ENCODE measurements at places on chromosomes 2 and 18. TPM values are rescaled to one million over a fixed set of nuclear protein-coding genes. Genes with fewer than 3 reads are reported as not detected.

DNA sequence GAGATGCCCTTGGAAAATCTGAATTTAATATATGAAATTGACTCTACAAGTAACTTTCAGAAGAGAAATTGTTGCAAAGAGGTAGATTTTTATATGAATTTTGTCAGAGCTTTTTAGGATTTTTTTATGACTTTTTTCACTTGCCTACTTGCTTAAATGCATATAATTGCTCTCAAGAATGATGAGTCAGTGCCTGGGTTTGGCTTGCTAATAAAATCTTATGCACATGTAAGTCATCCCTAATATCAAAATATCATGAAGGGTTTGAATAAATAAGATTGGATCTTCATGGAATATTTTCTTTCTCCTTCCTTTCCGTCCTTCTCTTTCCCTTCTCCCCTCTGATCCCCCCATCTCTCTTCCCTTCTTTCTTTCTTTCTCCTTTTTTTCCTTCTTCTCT is 354.1 kb downstream of the TXNL1 start:
- DNase-seq, result no peak

DNA sequence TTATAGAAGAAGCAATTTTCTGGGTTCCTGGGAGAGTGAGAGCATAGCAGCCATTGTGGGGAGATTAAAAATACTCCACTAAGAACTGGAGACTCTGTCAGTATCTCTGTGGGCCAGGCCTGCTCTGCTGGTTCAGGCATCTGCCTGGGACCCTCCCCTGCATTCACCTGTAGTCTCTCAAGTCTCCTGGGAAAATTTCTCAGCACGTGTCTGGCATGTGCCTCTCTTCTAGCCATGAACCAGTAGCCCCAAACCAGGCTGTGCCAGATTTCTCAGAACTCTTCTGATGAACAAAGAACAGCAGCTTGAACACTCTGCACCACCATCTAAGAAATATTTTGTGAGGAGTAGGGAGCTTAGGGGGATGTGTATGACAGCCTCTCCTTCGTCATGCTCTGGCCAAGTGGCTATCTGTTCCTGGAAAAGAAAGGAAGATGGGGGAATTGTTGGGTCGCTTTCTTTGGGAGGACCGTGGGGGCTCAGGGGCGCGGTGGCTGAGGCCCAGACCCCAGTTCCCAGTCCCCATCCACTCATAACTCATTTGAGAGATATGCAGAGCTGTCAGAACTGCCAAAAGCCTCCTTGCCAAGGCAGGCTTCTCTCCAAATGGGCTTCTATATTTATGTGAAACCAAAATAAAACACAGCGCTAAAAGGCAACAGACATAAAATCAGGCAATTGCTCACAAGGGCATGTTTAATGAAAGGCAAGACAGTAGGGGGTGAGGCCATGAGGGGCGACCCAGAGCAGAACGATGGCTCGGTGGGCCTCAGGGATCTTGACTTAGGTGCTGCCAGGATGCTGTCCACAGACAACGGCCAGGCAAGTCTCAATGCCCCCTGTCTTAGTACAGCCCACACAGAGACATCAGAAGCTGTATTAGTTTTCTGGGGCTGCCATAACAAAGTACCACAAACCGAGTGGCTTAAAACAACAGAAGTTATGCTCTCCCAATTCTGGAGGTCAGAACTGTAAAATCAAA is 114.7 kb upstream of the TNP1 start:
- no peak for DNase-seq

- peak; percentile 74 for DNase-seq
These were observed 84.7 kb upstream of the NEDD4L start for GRCh38 chr18:57959278-57959677.

- no peak for DNase-seq
These were observed 55.9 kb downstream of the FAM178B start for GRCh38 chr2:96930351-96931010.

MC2R gene
- total RNA-seq, result not detected

GRCh38 chr18:69948256-69948655 is 583 bp upstream of the CD226 start:
- no peak for DNase-seq

DNA sequence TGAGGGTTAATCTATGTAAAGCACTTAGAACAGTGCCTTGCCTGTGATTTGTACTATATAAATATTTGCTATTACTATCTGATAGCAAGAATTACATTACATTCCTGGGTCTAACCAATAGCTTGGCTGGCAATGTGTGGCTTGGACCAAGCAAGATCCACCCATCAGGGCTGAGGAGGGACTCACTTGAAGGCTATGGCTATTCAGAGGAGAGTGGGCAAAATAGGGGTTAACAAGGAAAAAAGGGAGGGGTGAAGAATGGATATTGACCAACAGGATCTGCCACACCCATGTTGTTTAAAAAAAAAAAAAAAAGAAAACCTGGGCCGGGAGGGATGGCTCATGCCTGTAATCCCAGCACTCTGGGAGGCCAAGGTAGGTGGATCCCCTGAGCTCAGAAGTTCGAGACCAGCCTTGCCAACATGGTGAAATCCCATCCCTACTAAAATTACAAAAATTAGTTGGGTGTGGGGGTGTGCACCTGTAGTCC is 20.0 kb upstream of the TMBIM1 start:
- DNase-seq, result no peak

UGT1A6 gene
- 3.2 TPM for total RNA-seq

DAW1 gene
- total RNA-seq, result not detected

DNA sequence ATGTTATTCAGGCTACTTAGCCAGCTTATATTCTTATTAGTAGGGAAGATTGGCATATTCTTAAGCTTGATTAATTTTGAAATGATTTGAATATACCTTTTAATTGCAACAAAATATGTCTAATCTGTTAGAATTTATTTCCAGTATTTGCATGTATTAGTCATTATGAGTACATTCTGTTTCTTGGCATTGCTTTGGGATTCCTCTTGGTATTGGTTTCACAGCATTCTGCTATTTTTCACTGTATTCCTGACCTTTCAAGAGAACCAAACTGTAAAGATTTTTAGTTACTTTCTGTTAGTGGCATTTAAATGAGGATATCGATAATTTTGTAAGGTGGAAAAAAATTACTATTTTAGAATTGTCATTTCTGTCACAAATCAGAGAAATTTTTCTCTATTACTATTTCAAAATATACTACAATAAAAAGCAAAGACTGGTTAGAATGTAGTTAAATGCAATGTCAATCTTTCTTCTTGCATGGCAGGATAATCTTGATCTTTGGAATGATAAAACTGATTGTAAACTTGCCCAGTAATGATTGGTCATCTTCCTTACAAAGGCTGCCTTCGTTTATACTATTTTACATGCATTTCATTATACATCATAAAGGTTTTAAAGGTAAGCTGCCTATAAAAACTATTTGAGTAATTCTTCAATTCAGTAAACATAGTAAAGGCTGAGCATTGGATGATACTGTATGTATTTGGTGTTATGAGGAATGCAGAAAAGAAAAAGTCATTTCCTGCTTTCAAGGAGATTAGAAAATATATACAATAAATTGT is 86.1 kb downstream of the SLC4A10 start:
- DNase-seq, result no peak

EPB41L3 gene
- total RNA-seq, result 68.9 TPM

DNA sequence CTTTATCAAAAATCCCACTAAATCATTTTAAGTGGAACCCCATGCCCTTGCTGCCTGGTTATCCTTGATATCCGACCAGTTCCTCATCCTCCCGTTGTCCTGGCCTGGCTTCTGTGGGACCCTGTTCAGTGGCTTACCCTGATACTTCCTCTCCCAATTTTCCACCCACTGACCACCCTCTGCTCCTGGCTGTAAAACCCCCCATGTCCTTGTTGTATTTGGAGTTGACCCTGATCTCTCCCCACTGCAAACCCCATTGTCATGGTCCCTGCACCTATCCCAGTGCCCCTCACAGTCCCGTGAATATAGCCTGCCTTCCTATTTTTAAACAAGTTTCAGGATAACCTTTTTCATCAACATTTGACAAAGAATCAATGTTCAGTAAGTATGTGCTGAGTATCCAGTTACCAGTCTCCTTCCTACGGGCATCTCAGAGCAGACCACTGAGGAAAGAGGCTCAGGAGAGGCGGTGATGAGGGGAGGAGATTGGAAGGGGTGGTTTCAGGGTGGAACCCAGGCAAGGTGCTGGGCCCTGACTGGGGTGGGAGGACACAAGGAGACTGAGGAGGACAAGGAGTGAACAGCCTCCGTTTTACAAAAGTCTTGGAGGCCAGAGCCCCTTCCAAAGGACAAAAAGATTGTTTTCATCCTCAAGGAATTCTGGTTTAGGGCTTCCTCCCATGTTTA is 131.8 kb downstream of the PXDN start:
- peak; percentile 17 for DNase-seq

DNA sequence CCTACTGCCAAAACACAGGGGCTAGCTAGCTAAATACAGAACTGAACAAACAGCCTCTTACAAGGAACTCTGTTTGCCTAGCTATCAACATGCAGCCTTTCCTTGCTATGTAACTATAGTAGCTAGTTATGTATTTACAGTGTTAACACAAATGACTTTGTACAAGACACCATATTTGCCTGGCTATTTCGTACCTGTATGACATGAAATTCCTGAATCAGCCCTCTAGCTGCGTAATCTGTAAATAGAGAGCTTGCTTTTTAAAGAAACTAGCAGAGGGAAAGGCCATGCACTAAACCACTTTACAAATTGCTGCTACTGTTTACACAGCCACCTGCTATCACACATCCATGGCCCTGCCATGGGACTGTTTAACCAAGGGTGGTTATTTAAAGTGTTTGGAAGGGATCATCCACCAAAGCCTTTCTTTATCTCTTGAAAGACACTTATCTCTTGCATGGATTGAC is 248.7 kb downstream of the TFCP2L1 start:
- DNase-seq, result no peak

- DNase-seq, result no peak
These were observed 7.4 kb downstream of the KLHL30 start for GRCh38 chr2:238145851-238146250.

DNA sequence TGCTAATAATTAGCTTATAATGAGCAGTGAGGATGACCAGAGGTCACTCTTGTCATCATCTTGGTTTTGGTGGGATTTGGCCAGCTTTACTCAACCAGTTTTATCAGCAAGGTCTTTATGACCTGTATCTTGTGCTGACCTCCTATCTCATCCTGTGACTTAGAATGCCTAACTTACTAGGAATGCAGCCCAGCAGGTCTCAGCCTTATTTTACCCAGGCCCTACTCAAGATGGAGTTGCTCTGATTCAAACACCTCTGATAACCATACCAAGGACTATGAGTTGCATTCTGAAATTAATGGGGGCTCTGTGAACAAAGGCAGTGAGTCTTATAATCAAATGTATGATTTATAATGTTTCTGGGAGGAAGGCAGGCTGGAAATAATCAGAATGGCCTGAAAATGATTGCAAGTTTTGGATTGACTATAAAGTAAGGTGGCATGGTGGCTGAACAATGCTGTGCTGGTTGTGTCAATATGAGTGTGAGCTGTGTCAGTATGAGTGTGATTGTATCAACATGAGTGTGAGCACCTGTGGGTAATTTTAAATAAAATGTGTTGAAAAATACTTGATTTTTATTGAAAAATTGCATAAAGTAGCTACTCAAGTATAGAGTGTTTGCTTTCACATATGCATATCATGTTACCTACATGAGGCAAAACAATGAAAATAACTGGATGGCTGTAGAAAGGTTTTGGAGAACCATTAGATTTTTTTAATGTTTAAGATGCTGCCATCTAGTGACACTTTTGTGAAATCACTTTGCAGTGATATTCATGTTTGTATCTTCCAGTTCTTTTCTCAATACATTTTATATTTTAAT is 103.0 kb downstream of the KYNU start:
- no peak for DNase-seq

MOGAT1 gene
- total RNA-seq, result 2.2 TPM

CHRND gene
- not detected for total RNA-seq

DNA sequence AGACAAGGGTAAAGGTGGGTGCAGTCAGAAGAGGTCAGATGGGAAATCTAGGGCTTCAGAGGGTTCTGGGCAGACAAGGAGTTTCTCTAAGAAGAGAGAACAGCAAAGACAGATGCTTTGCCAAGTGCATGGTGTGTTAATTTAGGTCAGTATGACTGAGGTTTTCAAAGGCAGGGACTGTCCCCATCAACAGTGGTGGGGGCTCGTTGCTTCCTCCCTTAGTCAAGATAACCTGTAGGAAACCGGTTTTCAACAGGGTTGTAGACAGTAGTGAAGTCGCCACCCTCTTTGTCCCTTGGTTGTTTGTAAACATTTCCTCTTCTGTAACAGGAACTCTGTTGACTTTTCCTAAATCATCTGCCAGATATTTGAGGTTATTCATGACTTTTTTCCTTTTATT is 11.6 kb downstream of the RAB12 start:
- DNase-seq, result no peak

GRCh38 chr2:151336863-151337371 is 20.5 kb upstream of the TNFAIP6 start:
- no peak for DNase-seq

- DNase-seq, result no peak
These were observed 103.6 kb upstream of the AGAP1 start for GRCh38 chr2:235390108-235390815.

DNA sequence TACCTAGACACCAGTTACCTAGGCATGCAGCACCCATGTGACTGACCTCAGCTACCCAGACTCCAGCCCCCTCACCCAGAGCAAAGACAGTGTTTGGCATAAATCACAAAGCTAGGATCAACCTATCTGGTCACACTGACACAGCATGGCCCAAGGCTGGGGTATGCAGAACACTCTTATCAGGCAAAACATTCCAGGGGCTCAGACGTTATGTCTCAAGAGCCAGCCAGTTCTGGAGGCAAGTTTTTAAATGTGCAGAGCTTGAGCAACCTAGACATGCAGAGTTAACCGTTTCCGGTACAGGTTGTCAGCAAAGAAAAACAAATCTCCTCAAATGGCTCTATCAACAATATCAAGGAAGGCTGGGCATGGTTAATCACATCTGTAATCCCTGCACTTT is 92.8 kb downstream of the AP1S3 start:
- DNase-seq, result no peak

DNA sequence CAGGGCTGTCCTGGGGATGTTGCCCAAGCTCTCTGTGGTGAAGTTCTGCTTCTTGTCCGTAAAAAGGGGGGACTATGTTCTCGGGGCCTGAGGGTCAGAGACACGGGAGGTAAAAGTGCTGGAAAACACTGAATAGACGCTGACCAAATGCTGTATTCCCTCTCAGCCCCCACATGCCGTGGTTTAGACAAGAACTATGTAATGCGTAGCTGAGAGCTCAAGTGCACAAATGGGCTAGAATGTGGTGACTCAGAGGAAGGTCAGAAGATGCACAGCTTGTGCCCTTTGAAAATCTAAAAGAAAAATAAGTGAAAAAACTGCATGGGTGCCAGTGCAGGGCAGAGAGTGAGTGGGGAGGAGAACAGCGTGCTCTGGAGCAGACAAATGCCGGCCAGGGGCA is 80.3 kb upstream of the MAP4K4 start:
- DNase-seq, result no peak

Data from upper lobe of right lung (tissue), 1 donor.